Testis (tissue), 5 donors: ENCODE measurements at places on chromosomes 1 and 21. TPM values are rescaled to one million over a fixed set of nuclear protein-coding genes. Genes with fewer than 3 reads are reported as not detected.

Gene DYNLT5
- not detected for total RNA-seq

Gene CD1C
- total RNA-seq = not detected

GRCh38 chr1:16248007-16248436 is 11.0 kb upstream of the CPLANE2 start:
- H3K36me3 ChIP-seq = no peaks in the 10 kb centered on the region
- peaks cover 46% of the 10 kb centered on the region for H3K4me1 ChIP-seq
- no peak for DNase-seq
- H3K4me3 ChIP-seq = no peak overlapping the region
- H3K27me3 ChIP-seq = no peaks in the 10 kb centered on the region
- H3K27ac ChIP-seq = peak overlapping the region; percentile 89

DNA sequence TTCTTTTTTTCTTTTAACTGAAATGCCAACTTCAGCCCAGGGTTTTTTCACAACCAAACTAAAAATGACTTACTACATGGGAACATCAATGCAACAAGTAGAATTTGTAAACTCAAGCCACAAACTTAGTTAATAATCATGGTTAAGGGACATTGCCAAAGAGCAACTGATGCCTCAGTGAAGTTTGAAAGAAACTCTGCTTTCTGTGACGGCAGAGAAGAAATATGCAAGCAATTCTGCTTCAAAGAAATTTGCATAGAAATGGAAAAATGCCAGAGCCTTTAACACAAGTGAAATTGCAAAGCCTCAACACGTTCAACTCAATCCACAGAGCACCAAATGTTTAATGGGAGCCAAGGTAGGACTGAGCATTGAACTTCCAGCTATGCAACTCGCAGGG is 5.0 kb upstream of the CHD5 start:
- no peak for DNase-seq
- H3K27me3 ChIP-seq = no peaks in the 10 kb centered on the region
- no peaks in the 10 kb centered on the region for H3K36me3 ChIP-seq
- peaks cover 4% of the 10 kb centered on the region for H3K4me1 ChIP-seq
- H3K4me3 ChIP-seq = no peak overlapping the region

GRCh38 chr1:8817412-8818324 is at the start of gene RERE:
RERE (minus strand) TSS chr1:8817640.
- H3K36me3 ChIP-seq = no peaks in the 10 kb centered on the region
- H3K27me3 ChIP-seq = no peaks in the 10 kb centered on the region
- peak; percentile 94 for DNase-seq
- peaks cover 26% of the 10 kb centered on the region for H3K4me1 ChIP-seq
- H3K4me3 ChIP-seq = peak within 1 kb of the TSS; percentile 98
- H3K27ac ChIP-seq = peak within 1 kb of the TSS; percentile 93

DNA sequence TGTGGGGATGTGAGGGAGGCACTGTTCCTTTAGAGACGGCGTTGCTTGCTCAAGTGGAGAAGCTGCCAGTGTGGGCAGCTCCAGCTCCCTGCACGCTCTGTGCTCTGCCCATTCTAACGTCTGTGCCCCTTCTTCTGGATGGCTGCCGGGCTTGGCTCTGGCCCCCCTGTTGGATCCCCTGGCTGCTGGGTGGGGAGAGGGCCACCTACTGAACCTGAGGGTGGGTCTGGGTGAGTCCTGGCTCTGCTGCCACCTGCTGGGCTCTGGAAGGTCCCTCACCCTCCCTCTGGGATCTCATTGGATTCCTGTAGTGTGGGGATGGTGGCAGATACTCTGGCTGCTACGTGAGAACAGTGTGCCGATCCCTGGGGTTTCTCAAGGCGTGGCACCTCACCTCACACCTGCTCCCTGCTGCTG is 5.0 kb downstream of the PFKL start:
- H3K27ac ChIP-seq = peak overlapping the region; percentile 89
- peak; percentile 78 for DNase-seq
- H3K27me3 ChIP-seq = no peaks in the 10 kb centered on the region
- H3K4me3 ChIP-seq = no peak overlapping the region
- no peaks in the 10 kb centered on the region for H3K36me3 ChIP-seq
- peaks cover 79% of the 10 kb centered on the region for H3K4me1 ChIP-seq

GRCh38 chr1:113946112-113946511 is 17.0 kb downstream of the HIPK1 start:
- H3K4me1 ChIP-seq = peaks cover 22% of the 10 kb centered on the region
- DNase-seq = no peak
- H3K27ac ChIP-seq = no peak overlapping the region
- H3K36me3 ChIP-seq = no peaks in the 10 kb centered on the region
- H3K4me3 ChIP-seq = no peak overlapping the region
- H3K27me3 ChIP-seq = no peaks in the 10 kb centered on the region

Gene OPRD1
- 0.74 TPM for total RNA-seq

DNA sequence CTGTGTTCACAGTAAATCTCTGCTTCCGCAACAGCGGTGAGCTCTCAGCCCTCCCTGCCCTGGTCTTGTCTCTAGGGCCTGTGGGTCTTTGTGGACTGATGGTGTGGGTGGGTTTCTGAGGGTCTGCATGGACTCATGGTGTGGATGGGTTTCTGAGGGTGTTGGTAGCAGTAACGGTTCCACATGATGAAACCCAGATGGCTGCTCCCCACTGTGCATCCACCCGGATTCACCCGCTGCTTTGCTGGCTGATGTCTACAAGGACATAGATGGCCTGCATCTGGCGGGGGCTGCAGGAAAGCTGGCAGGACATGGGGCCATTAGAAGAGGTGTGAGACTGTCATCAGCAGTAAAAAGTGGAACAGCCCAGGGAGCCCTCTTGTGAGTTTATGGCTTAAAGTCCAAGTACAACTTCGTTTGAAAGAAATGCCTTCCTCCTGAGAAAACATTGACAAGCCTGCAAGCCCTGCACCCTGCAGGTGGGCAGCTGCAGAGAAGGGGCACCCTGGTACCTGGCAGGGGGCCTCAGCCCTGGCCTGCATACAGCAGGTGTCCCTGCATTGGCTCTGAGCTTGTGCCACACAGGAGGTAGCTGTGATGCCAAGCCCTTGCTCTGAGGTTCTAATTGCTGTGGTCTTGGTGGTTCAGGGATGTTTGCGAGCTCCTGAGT is 156.9 kb upstream of the COL6A1 start:
- no peaks in the 10 kb centered on the region for H3K27me3 ChIP-seq
- peak; percentile 8 for DNase-seq
- H3K27ac ChIP-seq = no peak overlapping the region
- H3K4me1 ChIP-seq = peaks cover 8% of the 10 kb centered on the region

GRCh38 chr1:23627069-23627735 is 64.4 kb upstream of the RPL11 start:
- no peaks in the 10 kb centered on the region for H3K27me3 ChIP-seq
- H3K4me1 ChIP-seq = no peaks in the 10 kb centered on the region
- no peak for DNase-seq
- H3K27ac ChIP-seq = no peak overlapping the region

DNA sequence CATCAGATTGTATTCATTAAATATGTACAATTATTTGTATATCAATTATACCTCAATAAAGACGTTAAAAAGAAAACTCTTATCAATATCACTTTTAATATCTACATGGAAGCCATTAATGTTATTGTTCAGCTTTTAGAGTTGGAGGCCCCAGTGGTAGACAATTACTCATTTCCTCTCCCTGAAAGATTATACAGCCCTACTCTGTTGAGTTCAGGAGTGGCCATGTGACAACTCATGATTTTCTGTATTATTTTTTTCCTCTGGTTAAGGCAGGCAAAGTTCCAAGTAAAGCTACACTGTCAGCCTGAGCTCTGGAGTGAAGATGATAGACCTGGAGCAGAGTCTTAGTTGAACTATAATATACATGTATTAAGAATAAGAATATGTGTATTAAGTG is 247.9 kb upstream of the B3GALT2 start:
- H3K27me3 ChIP-seq = no peaks in the 10 kb centered on the region
- H3K36me3 ChIP-seq = no peaks in the 10 kb centered on the region
- no peak overlapping the region for H3K27ac ChIP-seq

- no peaks in the 10 kb centered on the region for H3K27me3 ChIP-seq
- H3K4me1 ChIP-seq = peaks cover 38% of the 10 kb centered on the region
- H3K36me3 ChIP-seq = no peaks in the 10 kb centered on the region
Measured at GRCh38 chr1:145961109-145961424, 3.2 kb upstream of the LIX1L start.

Gene ARHGEF11
- total RNA-seq = 113 TPM

Gene AMY2A
- total RNA-seq = 0.24 TPM

DNA sequence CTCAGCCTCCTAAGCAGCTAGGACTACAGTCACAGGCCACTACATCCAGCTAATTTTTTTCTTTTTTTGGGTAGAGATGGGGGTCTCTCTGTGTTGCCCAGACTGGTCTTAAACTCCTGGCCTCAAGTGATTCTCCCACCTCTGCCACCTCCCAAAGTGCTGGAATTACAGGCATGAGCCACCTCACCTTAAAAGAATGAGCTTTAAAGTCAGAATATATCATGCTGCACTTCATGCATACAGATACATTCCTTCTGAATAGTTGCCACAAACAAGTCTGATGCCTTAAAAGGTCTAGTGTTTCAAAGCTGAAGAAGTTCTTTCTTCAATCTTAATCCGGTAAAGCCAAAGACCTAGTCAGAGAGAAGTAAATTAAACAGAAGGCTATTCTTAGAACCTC is 23.8 kb upstream of the CPLANE2 start:
- no peaks in the 10 kb centered on the region for H3K27me3 ChIP-seq
- no peaks in the 10 kb centered on the region for H3K36me3 ChIP-seq
- no peak overlapping the region for H3K27ac ChIP-seq
- no peaks in the 10 kb centered on the region for H3K4me1 ChIP-seq
- no peak for DNase-seq

DNA sequence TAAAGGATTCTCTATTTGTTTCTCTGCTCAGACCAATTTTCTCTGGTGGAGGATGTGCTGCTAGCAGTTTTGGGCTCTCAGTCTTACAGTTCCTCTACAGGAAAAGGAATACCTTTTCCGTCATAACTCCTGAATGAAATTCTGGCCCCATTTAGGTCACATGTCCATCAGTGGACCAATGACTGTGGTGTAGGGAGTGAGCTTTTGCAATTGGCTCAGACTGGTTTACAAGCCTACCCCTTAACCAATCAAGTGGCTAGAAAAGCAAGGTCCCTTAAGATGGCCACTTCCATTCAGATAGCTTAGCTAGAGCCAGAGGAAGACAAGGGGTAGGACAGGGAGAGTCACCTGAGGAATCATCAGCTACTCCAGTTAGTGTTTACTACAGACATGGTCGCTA is 16.4 kb upstream of the ZNF281 start:
- no peak overlapping the region for H3K27ac ChIP-seq
- DNase-seq = peak; percentile 65
- H3K4me3 ChIP-seq = peak overlapping the region; percentile 29
- H3K36me3 ChIP-seq = no peaks in the 10 kb centered on the region
- peaks cover 5% of the 10 kb centered on the region for H3K4me1 ChIP-seq
- no peaks in the 10 kb centered on the region for H3K27me3 ChIP-seq

Gene LAMTOR2
- total RNA-seq = 47.6 TPM

Gene LACTBL1
- 1.6 TPM for total RNA-seq

DNA sequence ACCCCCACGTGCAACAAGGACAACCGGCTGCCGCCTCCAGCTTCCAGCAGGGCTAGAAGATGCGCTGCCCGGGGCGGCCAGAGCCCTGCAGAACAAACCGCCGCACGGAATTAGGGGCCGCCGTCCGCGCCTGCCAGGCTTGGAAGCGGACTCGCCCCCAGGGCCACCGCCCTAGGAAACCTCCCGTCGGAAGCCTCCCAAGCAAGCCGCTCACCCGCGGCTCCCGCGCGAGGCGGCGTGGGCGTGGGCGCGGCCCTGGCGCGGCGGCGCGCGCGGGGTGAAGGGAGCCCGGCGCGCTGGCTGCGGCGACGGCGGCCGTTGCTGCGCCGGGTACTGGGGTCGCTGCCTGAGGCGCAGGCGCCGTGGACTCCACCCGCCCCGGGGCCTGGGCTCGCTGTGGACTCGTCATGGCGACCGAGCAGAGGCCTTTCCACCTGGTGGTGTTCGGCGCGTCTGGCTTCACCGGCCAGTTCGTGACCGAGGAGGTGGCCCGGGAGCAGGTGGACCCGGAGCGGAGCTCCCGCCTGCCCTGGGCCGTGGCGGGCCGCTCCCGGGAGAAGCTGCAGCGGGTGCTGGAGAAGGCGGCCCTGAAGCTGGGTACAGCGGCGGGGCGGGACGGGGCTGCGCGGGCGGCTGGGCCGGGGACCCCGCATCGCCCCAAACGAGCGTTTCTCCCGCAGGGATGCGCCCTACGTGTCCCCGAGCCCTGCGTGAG is at the start of gene SCCPDH:
SCCPDH (plus strand) TSS at position 394 of the 715 bp plus-strand sequence; CDS start at position 408, 14 bp downstream.
- H3K36me3 ChIP-seq = no peaks in the 10 kb centered on the region
- H3K4me3 ChIP-seq = peak within 1 kb of the TSS; percentile 93
- H3K27ac ChIP-seq = peak within 1 kb of the TSS; percentile 92
- H3K4me1 ChIP-seq = peaks cover 4% of the 10 kb centered on the region
- no peaks in the 10 kb centered on the region for H3K27me3 ChIP-seq

DNA sequence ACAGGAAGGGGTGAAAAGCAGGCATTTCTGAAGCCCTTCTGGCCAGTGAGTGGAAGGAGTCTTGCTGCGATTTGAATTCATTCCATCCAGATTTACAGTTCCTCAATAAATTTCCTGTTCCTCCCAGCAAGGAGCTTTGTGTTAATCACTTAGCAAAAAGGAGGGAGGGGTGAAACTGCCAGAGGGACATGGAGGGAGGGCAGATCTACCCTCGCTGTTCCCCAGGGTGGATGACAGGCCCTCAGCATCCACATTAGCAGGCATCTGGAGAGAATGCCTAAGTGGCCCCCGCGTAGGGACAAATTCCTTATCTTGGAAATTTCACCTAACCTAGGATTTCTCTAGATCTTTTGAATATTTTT is 1.2 kb downstream of the ETV3 start:
- no peaks in the 10 kb centered on the region for H3K27me3 ChIP-seq
- peak overlapping the region; percentile 99 for H3K27ac ChIP-seq
- no peak for DNase-seq
- peak overlapping the region; percentile 84 for H3K4me3 ChIP-seq
- H3K36me3 ChIP-seq = no peaks in the 10 kb centered on the region
- H3K4me1 ChIP-seq = peaks cover 15% of the 10 kb centered on the region
